Fibroblast of the conjunctiva (primary cell): ENCODE measurements at places on chromosomes 6 and 20.

- DNase-seq: no peak
Observed at GRCh38 chr6:4890191-4890590, 113.6 kb downstream of the RPP40 start.

- no peak for DNase-seq
Observed at GRCh38 chr20:46107061-46107460, 11.1 kb upstream of the CD40 start.

GRCh38 chr6:116763906-116764628 lies 1.5 kb downstream of the FAM162B start:
- no peak for DNase-seq

DNA sequence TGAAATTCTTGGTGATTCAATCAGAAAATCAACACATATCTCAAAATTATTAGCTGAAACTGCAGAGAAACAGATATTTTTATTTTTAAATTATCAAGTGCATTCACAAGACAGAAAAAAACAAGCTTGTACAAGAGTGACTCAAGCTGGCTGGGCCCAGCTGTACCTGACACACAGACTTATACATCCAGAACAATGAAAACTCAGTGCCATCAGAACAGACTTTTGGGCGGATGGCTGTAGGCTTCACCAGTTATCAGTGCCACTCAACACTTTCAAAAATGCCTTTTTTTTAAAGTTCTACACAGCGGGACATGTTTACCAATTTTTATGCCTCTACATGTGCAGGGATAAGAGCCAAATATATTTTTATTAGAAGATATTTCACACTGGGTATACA lies 102.8 kb downstream of the MYB start:
- no peak for DNase-seq

- peak; percentile 63 for DNase-seq
Observed at GRCh38 chr6:42783177-42783875, 1.5 kb downstream of the BICRAL start.

- no peak for DNase-seq
Observed at GRCh38 chr6:2218866-2219265, 26.5 kb downstream of the GMDS start.

- no peak for DNase-seq
Observed at GRCh38 chr6:133854041-133854363, 34.9 kb upstream of the TCF21 start.

- DNase-seq: no peak
Observed at GRCh38 chr6:22596011-22596410, 26.6 kb downstream of the HDGFL1 start.

- no peak for DNase-seq
Observed at GRCh38 chr6:107323133-107323785, 136.1 kb downstream of the PDSS2 start.

GRCh38 chr20:49866051-49866450 lies 49.3 kb downstream of the SPATA2 start:
- peak; percentile 90 for DNase-seq

- peak; percentile 37 for DNase-seq
Observed at GRCh38 chr6:43228951-43229802, at the start of gene DNPH1. Gene DNPH1 (minus strand): TSS chr6:43229481. CDS start chr6:43229456, 25 bp downstream.

GRCh38 chr20:38854654-38855066 lies 49.2 kb downstream of the PPP1R16B start:
- no peak for DNase-seq

DNA sequence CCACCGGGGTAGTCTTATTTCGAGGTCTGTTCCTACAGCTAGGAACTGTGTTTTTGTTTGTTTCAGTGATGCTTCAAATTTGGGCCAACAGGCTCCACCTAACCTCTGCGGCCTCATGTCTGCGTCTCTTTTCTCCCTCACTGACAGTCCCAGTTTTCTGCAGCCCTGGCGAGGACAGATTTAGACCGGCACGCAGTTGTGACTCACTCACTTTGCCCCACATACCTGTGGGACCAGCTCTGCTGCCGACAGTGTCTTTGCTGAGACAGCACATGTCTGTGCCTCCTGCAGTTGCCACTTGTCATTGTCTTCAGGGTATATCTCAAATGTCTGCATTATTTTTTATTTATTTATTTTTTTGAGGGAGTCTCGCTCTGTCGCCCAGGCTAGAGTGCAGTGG lies 29.2 kb downstream of the OSBPL2 start:
- DNase-seq: no peak

DNA sequence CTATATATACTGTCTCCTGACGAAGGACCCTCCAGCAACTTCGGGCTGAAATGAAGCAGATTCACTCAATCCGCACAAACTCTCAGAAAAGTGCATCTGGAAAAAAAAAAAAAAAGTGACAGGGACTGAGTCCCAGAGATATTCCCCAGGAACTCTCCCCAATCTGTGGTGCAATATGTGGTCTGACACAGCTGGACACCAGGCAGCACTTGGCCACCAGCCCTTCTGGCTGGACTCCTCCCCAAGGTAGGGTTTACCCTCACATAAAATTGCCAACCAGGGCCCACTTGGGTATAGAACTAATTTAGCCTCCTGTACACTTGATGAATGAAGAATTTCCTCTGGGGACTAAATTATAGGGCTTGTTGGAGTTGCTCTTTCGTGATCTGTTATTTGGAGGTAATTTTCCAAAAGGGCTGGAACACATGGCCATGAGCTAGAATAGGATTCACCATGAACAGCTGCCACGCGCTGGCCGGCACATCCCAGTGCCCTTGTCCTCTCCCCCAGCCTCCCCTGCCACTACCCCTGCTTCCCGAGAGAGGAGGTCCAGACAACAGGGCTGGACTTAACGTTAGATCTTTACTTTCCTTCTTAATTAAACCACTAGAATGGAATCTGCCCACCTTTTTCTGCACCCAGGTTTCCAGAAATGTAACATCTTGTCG lies 379.2 kb downstream of the BMP2 start:
- no peak for DNase-seq

GRCh38 chr6:128558924-128559323 lies 38.5 kb upstream of the PTPRK start:
- DNase-seq: no peak

DNA sequence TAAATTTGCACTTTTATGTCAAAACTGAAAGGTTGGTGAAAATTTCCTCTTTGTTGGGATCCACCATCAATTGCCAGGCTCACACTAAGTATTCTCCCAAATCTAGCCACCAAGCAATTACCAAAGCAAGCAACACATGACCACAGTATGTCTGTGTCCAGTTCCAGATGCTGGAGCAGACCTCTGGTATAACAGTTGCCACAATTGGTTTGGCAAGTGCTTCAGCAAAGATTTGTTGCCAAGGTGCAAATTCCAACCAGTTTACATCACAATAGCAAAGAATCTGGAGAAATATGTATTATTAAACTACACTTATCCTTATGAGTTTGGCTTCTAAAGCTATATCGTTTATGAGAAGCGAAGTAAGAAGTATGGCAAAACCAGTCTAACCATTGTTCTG lies 6.4 kb downstream of the GTF2H5 start:
- DNase-seq: peak; percentile 90

DNA sequence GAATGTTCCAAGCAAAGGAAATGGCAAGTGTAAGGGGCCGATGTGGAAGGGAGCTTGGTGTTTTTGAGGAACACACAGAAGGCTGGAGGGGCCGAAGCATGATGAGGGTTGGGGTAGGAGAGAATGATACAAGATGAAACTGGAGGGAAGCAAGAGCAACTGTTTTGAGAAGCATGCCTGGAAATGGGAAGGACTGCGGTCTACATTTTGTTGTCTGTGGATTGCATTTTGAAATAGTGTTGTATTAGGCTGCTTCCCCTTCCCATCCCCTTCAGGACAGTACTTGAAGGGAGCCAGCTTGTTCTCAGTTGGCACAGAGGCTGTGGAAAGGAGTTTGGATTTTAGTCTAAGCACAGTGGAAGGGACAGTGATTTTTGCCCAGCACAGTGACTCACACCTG lies 2.2 kb downstream of the TM9SF4 start:
- DNase-seq: no peak

DNA sequence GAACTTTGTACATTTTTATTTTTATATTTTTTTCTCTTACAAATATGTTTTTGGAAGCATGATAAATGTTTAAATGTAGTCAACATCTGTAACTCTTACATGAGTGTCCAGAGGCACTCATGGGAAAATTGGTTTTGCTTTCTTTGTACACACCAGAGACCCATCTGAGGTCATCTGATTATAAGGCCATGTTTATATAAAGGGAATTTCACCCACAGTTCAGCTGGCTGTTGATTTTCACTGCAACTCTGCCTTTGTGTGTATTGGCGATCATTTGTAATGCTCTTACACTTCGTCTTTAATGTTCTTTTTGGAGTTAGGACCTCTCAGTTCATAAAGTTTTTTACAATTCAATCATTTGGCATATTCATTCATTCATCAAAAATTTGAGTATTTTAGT lies 28.1 kb downstream of the RIOK1 start:
- no peak for DNase-seq

DNA sequence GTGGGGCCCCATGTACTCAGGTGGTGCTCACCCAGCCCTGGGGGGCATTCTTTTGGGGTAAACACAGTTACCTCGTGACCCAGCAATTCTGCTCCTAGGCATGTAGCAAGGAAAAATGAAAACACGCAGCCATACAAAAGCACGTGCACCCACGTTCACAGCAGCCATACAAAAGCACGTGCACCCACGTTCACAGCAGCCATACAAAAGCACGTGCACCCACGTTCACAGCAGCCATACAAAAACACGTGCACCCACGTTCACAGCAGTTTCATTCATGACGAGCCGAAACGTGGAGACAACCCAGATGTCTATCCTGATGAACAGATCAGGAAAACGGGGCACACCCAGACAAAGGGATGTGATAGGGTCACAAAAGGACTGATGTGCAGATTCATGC lies 57.1 kb downstream of the YTHDF1 start:
- DNase-seq: no peak

- DNase-seq: no peak
Observed at GRCh38 chr20:19320005-19320404, 107.6 kb downstream of the SLC24A3 start.

DNA sequence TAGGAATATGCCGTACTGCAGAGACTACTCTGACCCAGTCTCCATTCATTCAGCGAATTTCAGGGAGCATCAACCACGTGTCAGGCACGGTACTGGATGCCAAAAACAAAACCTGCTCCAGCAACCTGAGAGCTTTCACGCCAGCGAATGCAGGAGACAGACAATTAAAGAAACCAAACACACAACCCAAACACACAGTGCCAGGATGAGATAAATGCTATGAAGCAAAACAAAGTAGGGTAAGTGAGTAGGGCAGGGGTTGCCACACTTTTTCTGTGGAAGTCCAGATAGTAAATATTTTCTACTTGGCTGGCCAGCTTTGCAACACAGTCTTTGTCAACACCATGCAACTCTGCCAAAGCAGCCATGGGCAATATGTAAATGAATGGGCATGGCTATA lies 10.0 kb downstream of the MOCS1 start:
- no peak for DNase-seq

GRCh38 chr6:83879746-83880145 lies 20.3 kb downstream of the CYB5R4 start:
- DNase-seq: no peak

- no peak for DNase-seq
Observed at GRCh38 chr20:49669601-49670189, 44.0 kb downstream of the B4GALT5 start.

DNA sequence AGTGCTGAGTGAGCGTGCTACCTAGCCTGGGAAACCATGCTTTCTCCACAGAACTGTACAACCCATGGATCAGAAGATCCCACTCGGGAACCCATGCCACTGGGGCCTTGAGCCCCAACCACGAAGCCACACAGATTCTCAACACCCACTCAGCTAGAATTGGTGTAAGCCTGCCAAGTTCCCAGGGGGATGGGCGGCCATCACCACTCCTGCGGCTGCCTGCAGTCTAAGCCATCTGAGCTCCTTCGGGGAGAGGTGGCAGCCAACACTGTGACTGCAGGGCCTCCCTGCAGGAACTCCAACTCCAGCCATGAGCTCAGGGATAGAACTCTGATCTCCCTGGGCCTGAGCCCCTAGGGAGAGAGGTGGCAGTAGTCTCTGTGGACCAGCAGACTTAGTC lies 33.6 kb upstream of the SENP6 start:
- no peak for DNase-seq

DNA sequence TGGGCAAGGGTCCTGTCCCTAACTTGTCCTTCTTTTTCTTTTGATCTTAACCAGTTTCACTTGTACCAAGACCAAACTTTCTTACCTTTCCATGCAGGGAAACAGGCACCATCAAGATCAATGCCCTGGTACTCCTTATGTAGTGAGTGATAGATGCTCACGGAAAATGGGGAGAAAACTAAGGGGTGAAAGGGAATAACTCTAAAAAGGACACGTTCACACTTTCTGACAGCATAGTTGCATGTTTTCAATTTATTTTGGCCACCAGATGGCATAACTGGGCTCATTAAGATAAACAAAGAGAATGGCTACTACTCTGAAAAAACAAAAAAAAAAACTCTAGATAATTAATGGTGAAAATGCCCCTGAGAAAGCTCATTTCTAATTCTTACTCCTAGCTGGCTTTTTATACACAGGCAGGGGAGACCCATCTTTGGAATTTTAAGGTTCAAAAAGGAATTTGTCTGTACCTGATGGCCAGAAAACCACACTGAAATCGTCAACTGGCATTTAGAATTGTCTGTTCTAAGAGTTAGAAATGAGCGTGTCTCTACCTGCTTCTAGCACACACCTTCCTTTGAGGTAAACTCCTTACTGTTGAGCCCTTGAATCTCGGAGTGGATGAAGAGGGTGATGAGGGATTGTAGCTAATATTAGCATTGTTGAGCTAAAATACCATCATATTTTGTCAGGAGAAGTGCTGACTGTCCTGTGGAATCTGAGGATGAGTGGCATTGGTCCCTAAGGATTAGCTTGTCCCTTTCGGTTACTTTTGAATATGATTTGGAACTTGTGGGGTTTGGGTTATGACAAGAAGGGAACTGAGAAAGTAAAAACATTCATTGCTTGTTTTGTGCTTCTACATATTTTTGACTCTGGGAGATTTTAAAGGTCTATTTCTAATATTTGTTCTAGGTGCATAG lies 62.2 kb upstream of the DDR1 start:
- DNase-seq: no peak

DNA sequence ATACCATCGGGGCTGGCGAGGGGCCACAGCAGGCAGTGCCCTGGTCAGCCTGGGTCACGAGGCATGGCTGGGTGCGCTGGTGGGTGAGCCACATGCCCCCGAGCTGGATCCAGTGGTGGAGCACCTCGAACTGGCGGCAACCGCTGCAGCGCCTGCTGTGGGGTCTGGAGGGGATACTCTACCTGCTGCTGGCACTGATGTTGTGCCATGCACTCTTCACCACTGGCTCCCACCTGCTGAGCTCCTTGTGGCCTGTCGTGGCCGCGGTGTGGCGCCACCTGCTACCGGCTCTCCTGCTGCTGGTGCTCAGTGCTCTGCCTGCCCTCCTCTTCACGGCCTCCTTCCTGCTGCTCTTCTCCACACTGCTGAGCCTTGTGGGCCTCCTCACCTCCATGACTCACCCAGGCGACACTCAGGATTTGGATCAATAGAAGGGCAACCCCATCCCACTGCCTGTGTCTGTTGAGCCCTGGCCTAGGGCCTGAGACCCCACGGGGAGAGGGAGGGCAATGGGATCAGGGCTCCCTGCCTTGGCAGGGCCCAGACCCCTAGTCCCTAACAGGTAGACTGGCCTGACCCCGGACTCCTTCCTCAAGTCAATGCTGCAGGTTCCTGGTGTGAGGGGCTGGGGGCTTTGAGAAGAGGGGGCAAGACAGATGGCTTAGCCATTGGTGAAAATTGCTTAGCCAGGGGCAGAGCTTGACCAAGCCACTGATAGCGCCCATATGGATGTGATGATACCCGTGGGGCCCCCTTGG lies 598 bp downstream of the TMEM239 start:
- DNase-seq: no peak

- DNase-seq: peak; percentile 89
Observed at GRCh38 chr6:166032366-166033200, 135.1 kb downstream of the TBXT start.

- DNase-seq: no peak
Observed at GRCh38 chr6:109867009-109867969, 110.8 kb upstream of the GPR6 start.
